ENCODE measurements at places on chromosomes 7 and 10.
A peak's percentile ranks its signal among the peaks of the same experiment; 100 is the strongest.

GRCh38 chr10:101841826-101842225, 1.8 kb downstream of the KCNIP2 start:
- no peak for DNase-seq

GRCh38 chr7:1579481-1580421, 9.9 kb upstream of the PSMG3 start:
- DNase-seq: peak; percentile 81

DNA sequence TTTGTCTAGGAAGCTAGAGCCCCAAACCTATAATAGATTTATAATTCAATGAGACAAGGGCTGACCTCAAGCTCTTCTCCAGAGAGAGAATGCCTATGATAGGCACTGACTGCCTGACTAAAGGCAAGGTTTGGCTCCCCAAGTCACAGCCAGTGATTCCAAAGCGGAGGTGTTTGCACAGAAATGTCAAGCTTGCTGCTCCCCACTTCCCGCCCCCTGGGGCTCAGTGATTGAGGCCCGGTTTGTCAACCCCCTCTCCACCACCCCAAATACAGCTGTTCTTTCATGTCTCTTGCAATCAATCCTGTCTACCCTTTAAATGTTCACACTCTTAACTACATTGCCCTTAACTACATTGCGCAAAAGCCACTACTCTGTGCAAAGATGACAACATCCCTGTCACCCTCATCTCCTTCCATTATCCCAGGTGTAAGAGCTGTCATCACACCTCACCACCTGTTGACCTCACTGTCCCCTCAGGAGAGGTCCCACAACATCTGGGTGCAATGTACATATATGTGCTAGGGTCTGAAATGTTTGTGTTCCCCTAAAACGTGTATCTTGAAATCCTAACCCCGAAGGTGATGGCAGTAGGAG, 58.0 kb downstream of the NUDCD3 start:
- DNase-seq: no peak

- no peak for DNase-seq
These were observed 3.7 kb upstream of the FZD9 start for GRCh38 chr7:73429622-73430505.

DNA sequence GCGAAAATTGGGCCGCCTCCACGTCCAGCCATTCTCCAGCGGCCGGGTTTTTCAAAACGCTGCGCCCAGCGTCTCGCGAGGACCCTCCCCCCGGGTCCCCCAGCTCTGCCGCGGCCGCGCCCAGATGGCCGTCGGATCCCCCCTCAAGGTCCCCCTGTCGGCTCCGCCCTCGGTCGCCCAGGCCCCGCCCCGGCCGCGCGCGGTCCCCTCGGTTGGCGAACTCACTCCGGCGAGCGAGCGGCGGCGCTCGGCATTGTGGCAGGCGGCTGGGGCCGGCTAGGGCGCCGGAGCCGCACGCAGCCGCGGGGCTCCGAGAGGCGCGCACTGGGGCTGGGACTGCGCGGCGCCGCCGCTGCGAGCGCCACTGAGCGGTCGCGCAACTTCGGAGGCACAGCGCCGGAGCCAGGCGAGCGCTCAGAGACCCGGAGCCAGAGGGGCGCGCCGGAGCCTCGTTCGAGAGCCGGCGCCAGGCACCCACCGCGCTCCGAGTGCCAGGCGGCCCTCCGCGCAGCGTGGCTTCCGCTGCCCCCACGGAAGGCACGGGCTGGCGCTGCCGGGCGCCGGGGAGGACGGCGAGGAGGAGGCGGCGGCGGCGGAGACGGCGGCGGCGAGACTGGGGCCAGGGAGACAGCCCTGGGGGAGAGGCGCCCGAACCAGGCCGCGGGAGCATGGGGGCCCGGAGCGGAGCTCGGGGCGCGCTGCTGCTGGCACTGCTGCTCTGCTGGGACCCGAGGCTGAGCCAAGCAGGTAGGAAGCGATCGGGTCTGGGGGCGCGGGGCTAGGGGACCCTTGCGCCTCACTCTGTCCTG, at the start of gene UNC5B:
Gene UNC5B (plus strand): TSS at position 253 of the 809 bp plus-strand sequence. CDS start 416 bp downstream, at position 669.
- peak; percentile 74 for DNase-seq

DNA sequence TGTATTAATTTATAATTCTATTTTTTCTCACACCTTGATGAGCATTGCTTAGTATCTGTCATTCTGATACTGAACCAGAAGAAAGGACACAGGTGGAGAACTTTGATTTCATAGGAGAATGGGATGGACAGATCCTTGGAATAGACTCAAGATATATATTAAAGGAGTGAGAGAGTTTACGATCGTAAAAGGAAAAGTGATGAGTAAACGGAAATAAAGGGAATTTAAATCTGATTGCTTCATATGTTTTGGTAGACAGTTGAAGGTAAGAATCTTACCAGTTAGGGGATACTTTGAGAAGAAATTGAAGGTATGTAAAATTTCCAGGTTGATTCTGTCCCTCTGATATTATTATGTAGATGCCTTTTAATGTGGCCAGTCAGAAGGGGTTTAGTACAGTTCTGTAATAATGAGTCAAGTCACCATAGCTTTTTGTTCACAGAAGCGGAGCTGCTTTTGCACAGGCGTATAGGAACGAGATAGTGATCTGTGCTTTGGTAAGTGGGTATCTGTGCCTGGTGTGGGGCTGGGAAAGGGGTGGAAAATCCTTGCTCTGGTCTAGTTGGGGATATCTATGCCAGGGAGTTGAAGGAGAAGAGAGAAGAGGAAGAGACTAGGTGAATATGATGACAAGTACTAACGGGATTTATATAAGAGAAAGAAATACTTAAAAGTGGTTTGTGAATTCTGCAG, 15.4 kb downstream of the SP4 start:
- DNase-seq: no peak

- no peak for DNase-seq
These were observed 104.2 kb upstream of the MKI67 start for GRCh38 chr10:128230401-128230800.

DNA sequence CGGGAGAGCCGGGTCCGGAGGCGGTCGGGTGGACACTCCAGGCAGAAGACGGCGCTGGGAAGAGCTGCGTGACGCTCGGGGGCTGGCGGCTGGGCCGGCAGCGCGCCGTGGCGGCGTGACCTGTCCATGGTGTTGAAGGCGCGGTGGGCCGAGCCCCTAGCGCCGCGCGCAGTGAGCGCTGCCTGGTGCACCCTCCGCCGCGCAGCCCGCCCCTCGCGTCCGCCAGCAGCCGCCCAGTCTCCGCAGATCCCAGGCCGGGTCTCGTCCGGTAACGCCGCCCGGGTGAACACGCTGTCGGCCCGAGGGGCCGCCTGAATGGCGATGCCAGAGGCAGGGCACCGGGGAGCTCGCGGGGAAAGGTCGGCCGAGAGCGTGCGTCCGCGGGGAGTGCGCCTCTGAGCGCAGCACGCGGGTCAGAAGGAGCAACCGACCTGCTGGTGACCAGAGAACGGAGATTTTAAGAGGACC, 657 bp upstream of the TMEM178B start:
- DNase-seq: peak; percentile 37

DNA sequence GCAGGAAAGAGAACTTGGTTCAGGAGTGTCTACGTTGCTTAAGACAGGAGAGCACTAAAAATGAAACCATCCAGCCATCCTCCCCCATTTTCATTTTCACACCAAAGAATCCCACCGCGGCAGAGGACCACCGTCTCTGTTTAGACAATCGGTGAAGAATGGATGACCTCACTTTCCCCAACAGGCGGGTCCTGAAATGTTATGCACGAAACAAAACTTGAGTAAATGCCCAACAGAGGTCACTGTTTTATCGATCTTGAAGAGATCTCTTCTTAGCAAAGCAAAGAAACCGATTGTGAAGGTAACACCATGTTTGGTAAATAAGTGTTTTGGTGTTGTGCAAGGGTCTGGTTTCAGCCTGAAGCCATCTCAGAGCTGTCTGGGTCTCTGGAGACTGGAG, 1.4 kb upstream of the IL6 start:
- DNase-seq: no peak

All from activated CD4-positive, alpha-beta T cell treated with anti-CD3 and anti-CD28 coated beads for 48 hours (primary cell).